ENCODE measurements at places on chromosomes 7 and 10.

DNA sequence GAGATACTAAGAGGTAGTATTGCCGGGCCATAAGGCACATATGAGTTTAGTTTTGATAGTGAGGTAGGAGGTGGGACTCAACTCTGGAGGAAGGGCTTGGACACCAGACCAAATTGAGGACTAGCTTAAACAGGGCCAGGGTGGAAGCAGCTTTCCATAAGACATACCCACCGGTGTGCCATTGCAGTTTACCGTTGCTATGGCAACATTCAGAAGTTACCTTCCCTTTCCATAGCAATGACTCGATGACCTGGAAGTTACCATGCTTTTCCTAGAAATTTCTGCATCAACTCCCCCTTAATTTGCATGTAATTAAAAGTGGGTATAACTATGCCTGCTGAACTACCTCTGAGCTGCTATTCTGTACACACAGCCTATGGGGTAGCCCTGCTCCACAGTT is 10.9 kb upstream of the SNX10 start:
- no peak for DNase-seq

GRCh38 chr7:133540096-133540860 is 287.4 kb downstream of the EXOC4 start:
- DNase-seq: no peak

- no peak for DNase-seq
These were observed 73.4 kb downstream of the AHR start for GRCh38 chr7:17371671-17372524.

DNA sequence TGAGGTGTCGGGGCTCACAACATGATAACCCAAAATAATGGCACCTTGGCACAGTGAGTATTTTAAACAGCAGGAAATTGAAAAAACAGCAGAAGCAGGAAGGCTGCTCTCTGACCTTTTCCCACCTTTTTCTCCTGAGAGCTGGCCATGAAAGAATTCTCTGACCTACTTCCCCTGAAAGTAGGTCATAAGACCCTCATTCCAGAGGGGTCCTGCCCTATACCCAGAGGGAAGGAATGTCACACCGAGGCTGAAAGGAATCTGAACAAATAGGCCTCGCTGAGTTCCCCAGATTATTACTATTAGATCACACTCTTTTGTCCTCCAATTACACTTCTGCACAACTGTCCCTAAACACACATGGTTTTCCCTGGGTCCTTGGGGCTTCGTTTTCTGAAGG is 18.8 kb downstream of the CPVL start:
- no peak for DNase-seq

- DNase-seq: no peak
These were observed 26.6 kb downstream of the TBXAS1 start for GRCh38 chr7:139855498-139856270.

- no peak for DNase-seq
These were observed 398.8 kb downstream of the TFEC start for GRCh38 chr7:115631782-115632181.

GRCh38 chr10:128489324-128490247 is 363.4 kb upstream of the MKI67 start:
- no peak for DNase-seq

DNA sequence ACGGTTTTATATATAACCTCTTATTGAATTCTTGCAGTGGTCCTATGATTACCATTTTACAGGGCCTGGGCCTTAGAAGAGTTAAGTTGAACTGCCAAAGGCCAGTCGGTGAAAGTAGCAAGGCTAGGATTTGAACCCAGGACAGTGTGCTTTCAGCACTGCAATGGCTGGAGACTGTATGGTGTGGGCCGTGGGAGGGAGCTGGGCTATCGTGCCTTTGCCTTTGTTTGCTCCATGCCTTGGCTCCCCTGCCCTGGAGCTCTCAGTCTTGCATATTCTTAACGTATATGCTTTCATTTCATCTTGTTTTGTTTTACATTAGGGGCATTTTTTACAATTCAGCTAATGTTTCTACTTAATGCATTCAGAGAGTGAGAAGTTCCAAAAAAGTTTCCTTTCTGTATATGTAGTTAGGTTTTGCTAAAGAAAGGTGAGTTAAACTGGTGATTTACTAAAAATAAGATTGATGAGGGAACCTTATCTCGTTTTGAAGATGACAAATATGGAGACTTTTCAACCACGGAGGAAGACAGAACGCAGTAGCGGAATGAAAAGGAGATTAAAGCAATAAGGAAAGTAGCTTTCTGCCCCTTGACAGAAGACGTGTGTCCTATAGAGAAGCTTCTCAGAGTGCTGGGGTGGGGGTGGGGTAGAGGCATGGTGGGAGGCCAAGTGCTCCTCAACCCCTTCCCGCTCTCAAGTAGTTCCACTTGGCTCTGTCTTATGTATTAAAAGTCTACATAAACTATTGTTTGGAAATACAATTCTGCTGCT is 82.5 kb downstream of the RTKN2 start:
- DNase-seq: no peak

DNA sequence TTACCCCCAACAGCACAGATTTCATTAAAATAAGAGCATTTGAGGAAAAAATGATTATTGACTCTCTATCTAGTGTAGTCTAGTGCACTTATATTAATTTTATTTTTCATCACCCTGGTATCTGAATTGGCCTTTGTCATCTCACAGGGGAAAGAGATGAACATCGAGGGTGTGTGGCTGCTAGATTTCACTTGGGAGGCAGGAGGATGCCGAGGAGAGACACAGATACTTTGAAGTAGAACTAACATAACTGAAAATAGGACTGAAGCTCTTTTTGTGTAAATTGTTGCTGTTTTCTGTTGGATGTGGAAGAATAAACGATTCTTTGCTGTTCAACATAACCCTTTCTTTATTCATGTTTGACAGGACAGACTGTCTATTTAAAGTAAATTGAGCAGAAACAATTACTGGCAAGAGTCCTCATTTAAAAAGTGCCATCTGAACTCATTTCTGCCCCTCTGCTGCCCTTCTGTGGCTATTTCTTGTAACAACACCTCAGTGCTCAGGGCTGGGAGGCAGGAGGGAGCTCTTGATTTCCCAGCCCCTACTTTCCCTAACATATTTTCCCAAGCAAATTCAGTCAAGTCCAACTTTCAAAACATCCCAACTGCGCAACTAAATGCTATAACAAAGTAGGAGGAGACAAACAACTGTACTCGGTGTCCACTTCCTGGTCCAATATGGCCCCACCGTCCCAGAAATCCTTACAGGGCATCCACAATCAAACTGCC is 15.6 kb downstream of the LYZL1 start:
- DNase-seq: peak; percentile 47

DNA sequence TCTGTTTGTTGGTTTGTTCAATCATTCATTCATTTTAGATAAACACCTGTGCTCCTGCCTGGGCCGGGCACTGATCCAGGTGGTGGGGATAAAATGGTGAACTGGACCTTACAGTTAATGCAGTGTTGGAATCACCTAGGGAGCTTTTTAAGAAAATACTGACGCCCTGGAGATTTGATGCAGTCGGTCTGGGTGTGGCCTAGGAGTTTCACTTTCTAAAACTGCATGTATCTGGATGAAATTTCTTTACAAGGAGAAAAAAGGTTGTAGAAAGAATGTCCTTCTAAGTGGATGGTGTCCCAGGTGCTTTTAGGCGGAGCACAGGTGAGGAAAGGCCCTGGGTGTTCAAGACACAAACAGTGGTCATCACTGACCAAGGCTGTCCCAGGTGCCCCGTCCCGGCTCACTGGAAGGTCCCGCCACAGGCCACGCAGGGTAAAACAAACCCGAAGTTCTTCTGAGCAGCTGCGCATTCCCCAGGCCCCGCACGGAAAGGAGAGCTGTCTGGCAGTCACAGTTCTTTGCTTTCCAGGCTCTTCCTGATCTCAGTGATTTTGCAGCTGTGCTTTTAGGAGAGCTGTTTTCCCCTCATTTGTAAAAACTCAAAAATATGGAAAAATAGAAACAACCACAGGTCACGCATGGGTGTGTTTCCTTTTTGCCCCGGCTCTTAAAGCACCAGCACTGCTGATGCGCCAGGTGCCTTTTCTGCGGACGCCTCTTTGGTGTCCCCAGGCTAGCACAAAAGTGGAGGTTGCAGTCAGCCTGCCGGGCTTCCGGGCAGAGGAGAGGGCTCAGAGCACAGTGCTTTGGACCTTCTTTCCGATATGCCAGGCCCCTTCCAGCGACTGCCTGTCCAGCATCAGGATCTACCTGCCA is 161.9 kb downstream of the GRK5 start:
- no peak for DNase-seq

GRCh38 chr7:124106575-124106974 is 73.7 kb upstream of the TMEM229A start:
- DNase-seq: no peak

- DNase-seq: no peak
These were observed 1.7 kb downstream of the AKR1B1 start for GRCh38 chr7:134457210-134457609.

DNA sequence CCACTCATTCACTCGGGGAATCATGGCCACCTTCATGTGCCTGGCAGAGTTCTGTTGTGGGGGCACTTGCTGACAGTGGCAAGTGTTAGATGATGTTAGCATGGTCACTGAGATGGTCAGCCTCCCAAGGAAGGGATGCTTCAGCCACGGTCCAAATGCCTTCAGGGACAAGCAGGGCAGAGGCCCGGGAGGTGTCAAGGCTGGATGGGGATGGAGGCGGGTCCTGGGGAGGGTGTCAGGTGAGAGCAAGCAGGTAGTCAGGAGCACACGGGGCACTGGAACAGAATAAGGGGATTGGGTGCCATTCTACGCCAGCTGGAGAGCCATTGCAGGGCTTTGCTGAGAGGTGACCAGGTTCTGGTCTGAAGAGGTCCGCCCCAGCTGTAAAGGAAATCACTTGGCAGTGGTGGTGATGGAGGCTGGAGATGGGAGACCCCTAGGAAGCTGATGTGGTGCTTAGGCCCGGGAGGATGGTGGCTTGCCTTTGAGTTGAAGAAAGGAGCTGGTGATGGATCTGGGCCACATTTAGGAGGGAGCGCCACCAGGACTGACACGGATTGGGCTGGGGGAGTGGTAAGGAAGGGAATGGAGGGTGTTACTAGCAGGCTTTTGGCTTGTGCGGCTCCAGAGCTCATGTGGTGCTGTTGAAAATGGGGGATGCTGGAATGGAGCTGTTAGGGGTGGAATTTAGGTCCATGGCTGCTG is 24.1 kb downstream of the AGAP3 start:
- no peak for DNase-seq

DNA sequence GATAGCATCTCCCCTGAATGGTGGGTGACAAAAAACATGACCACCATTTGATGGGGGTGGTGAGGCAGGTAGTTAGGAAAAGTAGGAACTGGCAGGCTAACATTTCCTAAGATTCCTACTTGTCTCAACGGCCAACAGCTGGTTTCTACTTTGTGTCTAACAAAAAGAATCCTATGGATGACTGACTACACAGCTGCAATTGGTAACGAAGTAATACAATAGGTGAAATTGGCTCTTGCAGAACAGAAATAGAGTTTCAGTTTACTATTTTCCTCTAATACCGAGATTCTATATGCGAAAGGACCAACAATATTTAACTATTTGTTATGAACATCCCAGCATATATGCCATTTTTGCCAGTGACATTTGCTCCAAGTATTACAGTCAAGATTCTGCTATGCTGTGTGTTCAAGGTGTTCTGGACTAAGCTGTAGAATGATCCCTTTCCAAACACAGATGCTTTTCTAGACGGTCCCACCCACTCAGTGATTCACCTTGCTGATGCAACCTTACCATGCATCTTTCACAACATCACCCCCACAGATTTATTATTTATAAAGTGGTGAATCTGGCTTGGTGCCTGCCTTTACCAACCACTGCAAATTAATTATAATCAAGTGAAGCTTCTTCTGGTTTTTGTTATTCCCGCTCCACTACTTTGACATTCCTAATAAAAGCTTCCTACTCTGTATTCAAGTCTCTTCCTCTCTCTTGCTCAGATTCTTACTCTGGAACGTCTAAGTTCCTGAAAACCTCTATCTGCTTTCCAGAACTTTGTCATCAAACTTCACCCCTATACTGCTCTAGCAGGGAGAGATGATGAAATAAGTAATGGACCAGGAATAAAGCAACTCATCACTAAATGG is 16.8 kb downstream of the BBIP1 start:
- DNase-seq: no peak

DNA sequence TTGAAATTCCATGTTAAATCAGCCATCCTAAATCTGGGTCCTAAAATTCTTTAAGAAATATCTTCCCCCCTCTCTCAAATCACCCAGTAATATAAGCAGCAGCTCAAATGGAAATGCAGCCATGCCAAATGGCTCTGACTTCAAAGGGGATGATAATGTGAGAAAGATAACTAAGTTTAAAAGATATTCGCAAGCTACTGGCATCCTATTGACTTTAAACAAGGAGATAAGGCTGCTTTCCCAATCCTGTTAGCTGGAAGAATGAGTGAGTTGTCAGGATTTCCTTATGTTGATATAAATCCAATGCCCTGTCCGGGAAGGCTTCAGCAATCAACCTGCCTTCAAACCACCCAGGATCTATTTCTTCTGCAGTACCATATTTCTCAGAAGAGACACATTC is 172.0 kb downstream of the FANK1 start:
- no peak for DNase-seq

DNA sequence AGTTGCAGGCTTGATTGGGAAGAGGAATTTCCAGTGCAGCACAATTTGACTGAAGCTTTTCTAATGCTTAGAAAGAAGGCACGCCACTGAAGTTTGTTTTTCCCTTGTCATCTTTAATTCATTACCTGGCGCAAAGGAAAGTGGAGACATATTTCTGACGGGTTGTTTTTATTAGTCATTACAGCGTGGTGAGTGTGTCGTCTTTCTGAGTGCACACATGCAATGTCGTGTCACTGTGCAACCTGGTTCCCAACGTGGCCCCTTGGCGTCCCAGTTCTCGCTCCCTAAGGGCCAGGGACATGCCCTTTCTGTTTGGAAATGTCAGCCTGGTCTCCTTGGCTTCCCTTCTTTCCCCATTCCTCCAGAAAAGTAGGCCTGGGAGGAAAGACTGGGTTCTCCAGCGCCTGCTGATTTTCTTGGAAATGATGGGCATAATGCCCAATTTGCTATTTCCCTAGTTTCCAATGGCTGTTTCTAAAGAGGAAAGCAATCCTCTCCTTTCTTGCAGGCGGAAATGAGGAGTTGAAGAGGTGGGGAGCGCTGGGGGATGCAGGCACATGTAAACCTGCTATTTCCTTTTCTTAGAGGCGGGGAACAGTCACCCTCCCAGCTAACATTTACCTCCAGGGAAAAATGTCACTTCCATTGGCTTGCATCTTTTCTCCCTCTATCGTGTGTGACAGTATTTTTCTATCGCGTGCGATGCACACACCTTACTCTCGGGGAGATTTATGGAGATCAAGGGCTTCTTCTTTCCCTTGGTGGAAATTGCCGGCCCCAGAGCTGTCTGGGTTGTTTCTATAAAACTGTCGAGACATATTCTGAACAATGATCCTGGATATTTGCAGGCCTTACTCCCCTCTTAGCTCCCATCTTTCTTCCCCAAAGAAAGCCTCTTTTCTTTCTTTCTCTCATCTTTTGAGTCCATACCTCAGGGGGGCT is 249.8 kb downstream of the ARHGAP12 start:
- DNase-seq: no peak
